ENCODE measurements at places on chromosomes 2 and 18.

GRCh38 chr2:61670591-61671501, 132.7 kb upstream of the XPO1 start:
- DNase-seq: peak; percentile 70

DNA sequence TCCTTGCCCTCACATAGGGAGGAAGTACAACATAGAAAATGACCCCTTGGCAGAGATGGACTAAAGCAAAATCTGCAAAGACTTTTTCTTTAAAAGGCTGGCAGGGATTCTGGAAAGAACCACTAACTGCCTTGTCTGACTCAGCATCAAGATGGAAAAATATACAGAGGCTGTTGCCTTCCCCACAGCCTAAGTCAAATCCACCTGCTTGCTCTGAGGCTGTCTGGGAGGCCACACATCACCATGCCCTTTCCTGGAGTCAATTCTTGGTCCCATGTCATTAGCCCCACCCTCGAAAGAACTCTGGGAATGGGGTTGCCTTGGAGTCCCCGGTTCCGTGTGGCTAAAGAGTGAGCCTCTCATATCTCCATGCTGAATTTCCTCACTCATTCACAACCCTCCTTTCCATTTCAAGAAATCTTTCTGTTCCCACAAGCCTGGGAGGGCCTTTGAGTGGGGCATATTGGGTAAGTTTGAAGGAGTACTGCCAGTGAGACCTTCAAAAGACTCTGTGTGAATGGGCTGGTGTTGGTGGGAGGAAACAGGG, 39.4 kb downstream of the BMP10 start:
- DNase-seq: no peak

DNA sequence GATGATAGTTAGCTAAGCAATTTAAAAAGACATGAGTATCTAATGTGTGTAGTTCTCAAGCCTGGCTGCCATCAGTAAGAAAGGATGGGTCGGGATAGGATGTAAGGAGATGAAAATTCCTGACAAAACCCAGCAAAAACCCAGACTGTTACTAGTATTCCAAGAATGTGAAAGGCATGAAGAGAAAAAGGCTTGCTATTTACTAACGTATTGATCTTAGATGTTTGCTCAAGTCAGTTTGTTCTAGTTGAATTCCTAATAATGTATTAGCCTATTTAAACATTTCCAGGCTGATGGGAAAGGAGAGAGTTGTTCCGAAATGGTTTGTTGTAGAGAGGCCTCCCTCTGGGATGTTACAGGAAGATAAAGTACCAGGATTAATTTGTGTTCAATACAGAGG, 88.2 kb downstream of the ZNF532 start:
- DNase-seq: no peak

GRCh38 chr2:237270520-237270919, 143.4 kb downstream of the COL6A3 start:
- no peak for DNase-seq

- no peak for DNase-seq
Observed at GRCh38 chr2:167900435-167901114, 346.8 kb downstream of the STK39 start.

- DNase-seq: no peak
Observed at GRCh38 chr2:65319072-65319673, 91.5 kb downstream of the ACTR2 start.

GRCh38 chr2:41314511-41315070, 733.2 kb upstream of the PKDCC start:
- no peak for DNase-seq

DNA sequence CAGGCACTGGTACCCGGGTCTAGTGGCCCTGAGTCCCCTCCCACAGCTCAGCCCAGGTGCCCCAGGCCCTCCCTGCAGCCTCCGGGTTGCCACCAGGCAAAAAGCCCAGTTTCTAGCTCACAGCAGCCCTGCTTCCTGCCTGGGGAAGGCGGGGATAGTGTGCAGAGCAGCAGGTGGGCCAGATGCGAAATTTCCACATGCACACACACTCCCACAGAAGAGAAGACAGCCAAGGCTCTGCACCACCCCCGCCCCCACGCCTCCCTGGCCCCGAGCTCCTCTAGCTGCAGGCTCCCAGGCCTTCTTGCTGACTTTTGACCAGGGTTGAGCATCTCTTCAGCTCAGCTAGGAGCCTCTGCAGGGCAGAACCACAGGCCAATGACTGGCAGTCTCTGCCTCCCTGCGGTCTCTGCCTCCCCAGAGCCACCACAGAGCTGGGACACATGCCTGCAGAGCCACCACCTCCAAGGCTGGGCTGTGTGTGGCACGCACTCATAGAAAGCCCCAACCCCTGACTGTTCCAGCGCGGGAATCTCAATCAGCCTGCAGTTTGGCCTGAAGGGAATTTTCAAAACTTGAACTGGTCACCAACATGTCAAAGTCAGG, 7.2 kb downstream of the SLC66A2 start:
- DNase-seq: no peak

Measured in NAMALWA (cell line).